Astrocyte (in vitro differentiated cells and primary cell): ENCODE measurements at places on chromosomes 11 and 22.
A peak's percentile ranks its signal among the peaks of the same experiment; 100 is the strongest.

DNA sequence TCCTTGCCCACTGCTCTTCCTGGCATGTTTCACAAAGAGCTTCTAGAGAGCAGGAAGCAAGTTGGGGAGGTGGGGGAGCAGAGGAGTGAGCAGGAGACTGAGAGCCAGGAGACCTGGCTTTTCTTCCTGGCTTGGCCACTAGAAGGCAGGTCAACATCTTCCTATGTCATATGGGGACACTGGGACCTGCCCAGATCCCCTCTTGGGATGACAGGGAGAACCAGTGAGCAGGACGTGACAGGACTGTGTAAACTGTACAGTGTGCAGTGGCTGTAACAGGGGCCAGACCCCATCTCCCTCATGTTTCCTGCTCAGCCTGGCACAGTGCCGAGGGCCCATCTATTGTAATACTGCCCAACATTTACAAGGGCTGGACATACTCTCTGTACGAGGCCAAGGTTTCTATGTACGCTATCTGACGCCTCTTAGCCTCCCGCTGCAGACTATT, 29.4 kb downstream of the GDPD5 start:
- no peak for DNase-seq

DNA sequence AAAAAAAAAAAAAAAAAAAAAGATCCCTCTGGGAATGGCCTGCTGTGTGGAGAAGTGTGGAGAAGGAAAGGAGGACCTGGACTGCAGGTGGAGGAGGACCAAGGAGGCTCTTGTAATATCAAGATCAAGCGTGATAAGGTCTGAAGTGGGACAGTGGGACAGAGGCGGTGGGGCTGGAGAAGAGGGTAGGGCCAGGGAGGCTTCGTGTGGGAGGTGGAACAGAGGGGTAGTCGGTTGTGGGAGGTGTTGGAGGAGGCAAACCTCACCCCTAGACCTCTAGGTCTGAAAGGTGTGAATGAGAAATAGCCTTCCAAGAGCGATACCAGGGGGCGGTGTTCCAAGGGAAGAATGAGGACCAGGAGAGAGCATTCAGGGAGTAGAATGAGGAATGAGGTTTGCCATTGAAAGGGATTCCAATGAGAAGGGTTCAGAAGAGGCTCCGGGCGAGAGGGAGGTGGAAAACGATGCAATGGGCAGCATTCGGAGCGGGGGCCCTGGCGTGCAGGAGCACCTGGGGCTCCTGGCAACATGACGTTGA, 44.2 kb downstream of the MCHR1 start:
- DNase-seq, result no peak

DNA sequence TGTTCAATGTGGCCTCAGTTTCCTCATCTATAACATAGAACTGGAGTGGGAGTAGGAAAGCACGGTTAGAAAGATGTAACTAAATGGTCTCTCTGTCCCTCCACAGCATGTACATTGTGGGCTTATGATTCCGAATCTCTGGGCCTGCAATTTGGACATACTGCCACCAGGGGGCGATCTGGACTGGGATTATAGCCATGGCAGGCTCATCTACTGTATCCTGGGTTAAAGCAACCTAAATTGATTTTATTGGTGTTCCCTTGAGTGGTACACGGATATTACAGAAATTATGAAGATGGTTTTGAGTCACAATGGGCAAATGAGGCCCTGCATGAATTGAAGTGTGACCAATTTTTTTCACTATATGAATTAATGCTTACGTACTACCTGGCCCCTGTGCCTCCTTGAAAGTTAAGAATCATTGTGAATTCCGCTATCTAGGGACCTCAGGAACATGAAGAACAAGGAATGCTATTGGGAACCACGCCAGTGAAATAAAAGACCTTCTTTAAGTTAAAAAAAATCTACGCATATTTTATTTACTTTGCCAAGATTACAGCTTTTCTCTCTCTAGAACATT, 32.9 kb downstream of the TST start:
- no peak for DNase-seq

- peak; percentile 41 for DNase-seq
These were observed 3.9 kb downstream of the MALAT1 start for GRCh38 chr11:65502555-65503367.

DNA sequence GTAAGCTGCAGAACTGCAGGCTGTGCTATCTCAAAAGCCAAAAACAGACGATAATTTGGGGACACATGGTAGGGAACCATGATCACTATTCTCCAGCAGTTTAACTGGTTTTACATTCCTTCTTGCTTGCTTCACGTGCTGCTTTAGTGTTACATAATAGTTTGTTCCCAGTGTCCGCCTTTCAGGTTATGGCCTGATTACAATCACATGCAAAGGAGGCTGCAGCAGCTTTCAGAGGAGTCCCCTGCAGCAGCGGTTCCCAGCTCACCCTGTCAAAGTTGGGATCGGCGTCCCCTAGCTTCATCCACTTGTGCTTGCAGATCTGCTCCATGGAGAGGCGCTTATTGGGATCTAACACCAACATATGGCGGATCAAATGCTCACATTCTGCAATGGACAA, 39.2 kb upstream of the APOA1 start:
- no peak for DNase-seq

DNA sequence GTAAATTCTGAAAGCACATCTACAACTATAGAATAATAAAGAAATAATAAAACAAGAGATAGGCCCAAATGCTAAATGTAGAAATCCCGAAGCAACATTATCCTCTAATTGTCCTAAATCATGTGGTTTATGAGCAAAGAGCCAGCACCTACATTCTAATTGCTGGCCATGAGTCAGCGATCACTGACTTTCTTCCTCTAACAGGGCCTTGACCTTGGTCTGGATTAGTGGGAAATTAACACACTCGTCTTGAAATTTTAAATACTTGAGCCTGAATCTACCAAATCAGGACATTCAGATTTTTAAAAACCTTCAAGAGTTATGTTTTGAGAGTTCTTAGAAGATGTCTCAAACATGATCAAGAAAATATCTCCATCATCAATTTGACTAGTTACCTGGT, 727.6 kb downstream of the METTL15 start:
- DNase-seq, result peak; percentile 87

- DNase-seq, result peak; percentile 60
These were observed 15.7 kb downstream of the RAC2 start for GRCh38 chr22:37228106-37229011.

- DNase-seq, result no peak
These were observed 35.8 kb downstream of the UVRAG start for GRCh38 chr11:75850787-75851186.

DNA sequence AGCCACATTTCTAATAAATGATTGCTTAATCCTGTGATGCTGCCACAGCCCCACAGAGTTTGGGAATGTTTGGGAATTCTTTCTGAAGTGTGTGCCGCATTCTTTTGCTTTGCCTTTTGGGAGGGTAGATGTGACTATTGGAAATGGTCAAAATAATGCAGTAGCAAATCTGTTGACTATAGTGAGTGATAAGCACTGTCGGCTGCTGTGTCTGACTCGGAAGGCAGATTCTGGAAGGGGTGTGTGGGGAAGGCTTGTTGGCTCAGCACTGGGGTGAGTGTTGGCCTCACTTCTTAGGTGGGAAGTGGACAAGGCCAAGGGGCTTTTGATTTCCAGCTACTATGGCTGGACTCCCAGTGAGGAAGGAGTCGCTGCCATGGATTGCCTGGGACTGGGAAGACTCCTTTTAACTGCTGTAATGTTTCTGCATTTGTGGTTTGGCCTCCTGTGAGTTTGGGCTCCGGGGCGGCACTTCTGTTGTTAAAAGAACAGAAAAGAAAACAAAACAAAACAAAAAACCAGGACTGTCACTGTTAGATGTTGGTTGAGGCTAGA, 20.1 kb downstream of the ZBTB16 start:
- no peak for DNase-seq

GRCh38 chr11:31455177-31455576, 54.2 kb downstream of the IMMP1L start:
- DNase-seq, result no peak

GRCh38 chr11:102446606-102447005, 6.0 kb downstream of the TMEM123 start:
- DNase-seq, result peak; percentile 82

GRCh38 chr11:76550781-76551180, 106.0 kb downstream of the EMSY start:
- DNase-seq, result no peak

DNA sequence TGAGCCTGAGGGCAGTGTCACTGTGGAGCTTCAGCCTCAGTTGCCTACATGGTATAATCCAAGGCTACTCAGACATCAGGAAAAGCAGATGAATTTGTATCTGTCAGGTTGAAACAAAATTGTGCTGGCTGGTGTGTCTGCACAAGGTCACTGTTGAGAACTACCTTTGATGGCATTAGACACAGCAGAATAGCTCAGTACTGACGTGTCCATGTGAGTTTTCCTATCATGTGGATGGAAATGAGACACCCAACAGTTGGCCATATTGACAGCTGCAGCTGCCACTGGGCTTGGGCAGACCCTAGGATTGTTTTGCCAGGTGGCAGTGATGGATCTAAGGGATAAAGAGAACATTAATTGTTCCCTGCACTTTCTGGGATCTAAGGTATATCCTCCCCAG, 15.8 kb downstream of the CCDC134 start:
- DNase-seq, result no peak
